ENCODE measurements at places on chromosomes 16 and 17.
A peak's percentile ranks its signal among the peaks of the same experiment; 100 is the strongest.

GRCh38 chr17:46818316-46818928 lies at the start of gene WNT3:
Gene WNT3 (minus strand): TSS chr17:46818692. CDS start chr17:46818597, 95 bp downstream.
- DNase-seq: peak; percentile 52

- DNase-seq: no peak
These were observed 266.1 kb upstream of the DYNLRB2 start for GRCh38 chr16:80274576-80275191.

DNA sequence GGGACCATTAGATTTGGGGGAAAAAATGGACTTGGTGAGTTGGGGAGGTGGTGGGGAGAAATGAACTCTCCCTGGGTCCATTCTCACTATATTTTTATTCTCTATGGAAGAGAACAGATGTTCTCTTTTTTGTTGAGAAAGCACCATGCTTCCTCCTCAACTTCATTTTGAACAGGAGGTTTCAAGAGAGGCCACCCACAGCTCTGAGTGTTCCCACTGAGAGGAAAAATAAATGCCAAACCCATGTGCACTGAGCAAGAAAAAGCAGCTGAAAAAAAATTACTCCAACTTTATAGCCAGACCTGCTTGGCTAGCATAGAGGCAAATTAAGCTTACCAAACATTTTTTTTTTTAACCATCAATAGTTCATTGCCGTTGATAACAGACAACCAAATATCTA lies 883.6 kb downstream of the KCNJ2 start:
- DNase-seq: no peak

GRCh38 chr16:15576960-15577958 lies 65.7 kb downstream of the MARF1 start:
- DNase-seq: peak; percentile 48

DNA sequence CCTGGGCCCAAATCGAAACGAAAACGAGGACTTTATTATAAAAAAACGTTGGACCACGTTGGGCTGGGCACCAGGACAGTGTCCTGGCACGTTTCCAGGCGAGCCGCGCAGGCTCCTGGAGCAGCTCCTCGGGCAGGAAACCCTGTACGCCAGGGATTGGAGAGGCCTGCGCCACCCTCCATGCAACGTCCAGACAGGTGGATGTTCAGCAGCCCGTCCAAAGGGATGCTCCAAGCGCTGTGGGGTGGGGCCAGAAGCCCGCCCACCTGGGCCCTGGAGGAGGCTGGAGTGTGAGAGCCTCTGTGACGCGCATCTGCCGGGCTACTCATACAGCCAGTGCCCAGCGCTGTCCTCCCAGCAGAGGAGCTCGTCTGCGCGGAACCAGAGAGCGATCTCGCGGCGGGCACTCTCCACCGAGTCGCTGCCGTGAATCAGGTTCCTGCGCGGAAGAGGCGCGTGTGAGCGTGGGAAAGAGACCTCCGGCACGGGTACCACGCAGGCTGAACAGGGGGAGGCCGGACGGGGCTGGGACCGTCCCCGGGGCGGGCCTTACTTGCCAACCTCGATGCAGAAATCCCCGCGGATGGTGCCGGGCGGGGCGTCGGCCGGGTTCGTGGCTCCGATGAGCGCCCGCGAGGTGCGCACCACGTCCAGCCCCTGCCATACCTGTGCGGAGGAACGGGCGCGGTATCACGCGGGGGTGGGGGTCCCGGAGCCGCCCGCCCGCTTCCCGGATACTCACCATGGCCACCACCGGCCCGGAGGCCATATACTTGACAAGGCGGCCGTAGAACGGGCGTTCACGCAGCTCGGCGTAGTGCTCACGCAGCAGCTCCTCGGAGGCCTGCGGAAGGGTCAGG lies 785 bp downstream of the NME3 start:
- DNase-seq: peak; percentile 50

GRCh38 chr16:477301-478157 lies 50.0 kb upstream of the CAPN15 start:
- peak; percentile 73 for DNase-seq

DNA sequence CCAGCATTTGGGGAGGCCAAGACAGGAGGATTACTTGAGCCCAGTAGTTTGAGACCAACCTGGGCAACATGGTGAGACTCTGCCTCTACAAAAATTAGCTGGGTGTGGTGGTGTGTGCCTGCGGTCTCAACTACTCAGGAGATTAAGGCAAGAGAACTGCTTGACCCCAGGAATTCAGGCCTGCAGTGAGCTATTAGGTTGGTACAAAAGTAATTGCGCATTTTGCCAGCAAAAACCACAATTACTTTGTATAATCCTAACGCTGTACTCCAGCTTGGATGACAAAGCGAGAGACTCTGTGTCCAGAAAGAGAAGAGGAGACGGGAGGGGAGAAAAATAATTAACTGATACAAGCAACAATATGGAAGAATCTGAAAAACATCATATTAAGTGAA lies 32.7 kb downstream of the YWHAE start:
- no peak for DNase-seq

- DNase-seq: peak; percentile 98
These were observed 48.4 kb upstream of the SKAP1 start for GRCh38 chr17:48478224-48479013.

All from hematopoietic multipotent progenitor cell treated with erythropoietin and hydrocortisone succinate and interleukin-3 and kit ligand, for 4 days (in vitro differentiated cells).